Colonic mucosa (tissue), 4 donors: ENCODE measurements at places on chromosomes 12 and 14. TPM values are rescaled to one million over a fixed set of nuclear protein-coding genes. Genes with fewer than 3 reads are reported as not detected.

GRCh38 chr14:73786636-73787485, 64.8 kb upstream of the PTGR2 start:
- peak; percentile 66 for DNase-seq

DNA sequence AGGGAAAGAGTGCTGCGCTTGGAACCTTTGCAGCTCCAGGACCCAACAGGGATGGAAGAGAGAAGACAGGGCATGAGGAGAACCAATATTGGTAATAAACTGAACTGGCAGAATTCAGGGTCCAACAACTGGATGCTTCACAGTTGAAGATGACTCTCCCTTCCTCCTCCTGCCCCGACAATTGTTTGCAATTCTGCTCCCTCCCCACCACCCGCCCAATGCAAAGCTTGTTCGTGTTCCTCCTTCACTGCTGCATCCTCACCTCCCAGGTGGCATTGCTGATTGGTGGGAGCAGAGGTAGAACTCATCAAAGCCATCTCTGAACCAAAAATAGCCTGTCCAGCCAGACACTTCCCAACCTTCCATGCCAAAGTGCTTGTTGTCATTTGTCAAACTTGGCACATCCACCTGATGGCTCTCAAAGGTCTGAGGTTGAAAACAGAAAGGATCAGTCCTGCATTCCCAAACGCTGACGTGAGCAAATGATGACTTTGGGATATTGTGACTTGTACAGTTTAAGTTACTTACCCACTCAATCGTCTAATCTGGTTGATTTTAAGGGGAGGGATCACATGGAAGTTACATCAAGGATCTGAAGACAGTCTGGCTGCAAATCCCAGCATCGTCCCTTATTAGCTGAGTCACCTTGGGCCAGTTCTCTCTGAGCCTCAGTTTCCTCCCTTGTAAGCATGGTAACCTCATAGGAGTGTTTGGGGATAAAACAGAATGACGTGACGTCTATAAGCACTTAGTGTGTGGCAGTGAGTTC, 242.6 kb upstream of the CRY1 start:
- no peak for DNase-seq

GRCh38 chr14:35262436-35262835, 29.7 kb upstream of the PSMA6 start:
- no peak for DNase-seq

DNA sequence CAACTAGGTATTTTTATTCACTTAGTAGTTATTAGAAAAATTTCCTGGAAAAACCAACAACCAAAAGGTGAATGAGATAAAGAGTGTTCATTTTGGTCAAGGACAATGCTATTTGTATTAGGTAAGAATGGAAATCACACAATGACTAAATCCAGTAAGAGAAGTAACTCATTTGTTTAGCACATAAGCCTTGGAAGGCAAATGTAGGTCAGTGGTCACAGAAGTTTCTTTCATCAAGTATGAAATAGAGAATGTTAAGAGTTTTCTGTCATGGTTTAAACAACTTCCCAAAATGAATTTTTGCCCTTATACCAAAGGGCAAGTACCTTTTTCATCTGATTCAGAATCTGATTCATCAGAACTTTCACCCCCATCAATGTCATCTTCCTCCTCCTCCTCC, 101.7 kb downstream of the KIF21A start:
- no peak for DNase-seq

The CEBPE gene
- not detected for total RNA-seq

The PTPRO gene
- 26.1 TPM for total RNA-seq

The BICD1 gene
- 5.8 TPM for total RNA-seq
